ENCODE measurements at places on chromosomes 5 and 9. TPM values are rescaled to one million over a fixed set of nuclear protein-coding genes. Genes with fewer than 3 reads are reported as not detected.

DNA sequence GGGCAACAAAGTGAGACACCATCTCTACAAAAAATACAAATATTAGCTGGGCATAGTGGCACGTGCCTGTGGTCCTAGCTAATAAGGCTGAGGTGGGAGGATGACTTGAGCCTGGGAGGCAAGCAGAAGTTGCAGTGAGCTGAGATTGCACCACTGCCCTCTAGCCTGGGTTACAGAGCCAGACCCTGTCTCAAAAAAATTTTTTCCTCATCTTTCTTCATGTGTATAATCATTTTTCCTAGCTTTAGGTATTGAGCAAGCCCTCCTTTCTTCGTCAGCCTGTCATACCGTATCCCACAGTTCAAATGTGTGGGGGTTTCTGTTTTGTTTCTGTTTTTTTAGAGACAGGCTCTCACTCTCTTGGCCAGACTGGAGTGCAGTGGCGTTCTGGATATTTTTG is 41.3 kb downstream of the EHMT1 start:
- H3K36me3 ChIP-seq, result no peaks in the 10 kb centered on the region
- no peaks in the 10 kb centered on the region for H3K27me3 ChIP-seq
- no peak overlapping the region for H3K27ac ChIP-seq
- no peak overlapping the region for H3K4me3 ChIP-seq
- peaks cover 8% of the 10 kb centered on the region for H3K4me1 ChIP-seq

DNA sequence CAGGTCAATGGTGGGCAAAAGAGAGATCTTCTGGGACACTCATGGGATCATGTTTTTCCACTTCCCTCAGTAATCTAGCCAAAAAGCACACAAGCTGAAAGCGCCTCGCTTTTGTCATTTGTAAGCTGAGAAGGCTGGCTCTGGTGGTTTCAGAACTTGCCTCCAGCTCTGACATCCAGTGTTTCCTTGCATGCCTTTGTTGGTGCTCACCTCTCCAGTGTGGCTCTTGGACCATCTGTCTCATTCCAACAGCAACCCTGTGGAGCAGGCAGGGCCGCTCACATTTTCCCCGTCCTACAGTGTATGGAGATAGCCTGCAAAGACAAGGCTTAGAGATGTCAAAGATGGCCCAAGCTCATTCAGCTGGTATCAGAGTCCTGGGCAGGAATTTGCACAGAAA is 160.8 kb upstream of the KLF4 start:
- no peaks in the 10 kb centered on the region for H3K36me3 ChIP-seq
- H3K4me1 ChIP-seq, result no peaks in the 10 kb centered on the region
- DNase-seq, result no peak
- H3K27me3 ChIP-seq, result no peaks in the 10 kb centered on the region
- H3K4me3 ChIP-seq, result no peak overlapping the region
- no peak overlapping the region for H3K27ac ChIP-seq

DNA sequence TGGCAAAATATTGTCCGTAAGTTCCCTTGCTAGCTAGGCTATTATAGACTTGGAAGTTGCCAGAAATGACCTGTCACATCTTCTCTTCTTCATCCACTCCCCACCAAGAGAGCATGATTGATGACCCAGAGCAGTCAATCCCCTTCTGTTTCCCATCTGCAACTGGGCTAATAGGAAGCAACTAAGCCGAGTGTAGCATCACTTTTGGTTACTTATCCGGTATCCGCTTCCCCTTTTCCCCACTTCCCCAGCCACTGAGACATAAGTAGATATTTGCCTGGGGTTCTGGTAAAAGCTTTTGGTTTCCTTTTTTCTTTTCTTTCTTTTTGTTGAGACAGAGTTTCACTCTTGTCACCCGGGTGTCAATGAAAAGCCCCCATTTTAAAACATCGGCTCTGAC is 29.4 kb upstream of the LIFR start:
- no peak overlapping the region for H3K27ac ChIP-seq
- no peaks in the 10 kb centered on the region for H3K36me3 ChIP-seq
- no peaks in the 10 kb centered on the region for H3K27me3 ChIP-seq
- H3K4me1 ChIP-seq, result no peaks in the 10 kb centered on the region
- H3K4me3 ChIP-seq, result no peak overlapping the region

DNA sequence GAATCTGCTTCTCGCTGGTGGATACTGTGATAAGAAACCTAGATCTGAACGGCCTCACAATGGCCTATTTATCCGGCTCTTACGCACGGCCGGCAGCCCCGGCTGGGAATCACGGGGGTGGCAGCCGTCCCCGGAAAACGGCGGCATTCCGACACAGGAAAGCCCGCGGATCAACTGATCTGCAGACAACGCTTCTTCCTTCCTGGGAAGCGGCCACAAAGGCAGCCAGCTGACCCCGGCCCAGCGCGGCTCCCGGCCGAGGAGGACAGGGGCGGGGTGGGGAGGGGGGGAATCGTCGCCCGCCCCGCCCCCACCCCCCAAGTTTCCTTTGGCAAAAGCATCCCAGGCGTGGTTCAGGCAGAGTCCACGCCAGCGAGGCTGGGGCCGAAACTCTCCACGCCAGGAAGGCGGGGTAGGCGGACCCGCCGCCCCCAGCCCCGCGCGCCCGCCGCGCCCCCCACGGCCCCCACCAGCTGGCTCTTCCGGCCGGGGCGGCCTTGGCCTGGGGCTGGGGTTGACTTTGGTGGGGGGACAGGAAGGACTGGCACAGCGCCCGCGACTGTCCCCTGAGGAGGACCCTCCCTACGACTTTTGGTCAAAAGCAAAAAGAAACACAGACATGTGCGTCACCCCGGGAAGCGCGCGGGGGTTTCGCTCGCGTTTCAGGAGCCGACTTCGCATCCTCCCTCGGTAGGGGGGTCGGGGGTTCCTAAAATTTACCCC is 247.7 kb upstream of the ANKRD55 start:
- no peaks in the 10 kb centered on the region for H3K27me3 ChIP-seq
- peak overlapping the region; percentile 32 for H3K27ac ChIP-seq
- peaks cover 36% of the 10 kb centered on the region for H3K4me1 ChIP-seq

DNA sequence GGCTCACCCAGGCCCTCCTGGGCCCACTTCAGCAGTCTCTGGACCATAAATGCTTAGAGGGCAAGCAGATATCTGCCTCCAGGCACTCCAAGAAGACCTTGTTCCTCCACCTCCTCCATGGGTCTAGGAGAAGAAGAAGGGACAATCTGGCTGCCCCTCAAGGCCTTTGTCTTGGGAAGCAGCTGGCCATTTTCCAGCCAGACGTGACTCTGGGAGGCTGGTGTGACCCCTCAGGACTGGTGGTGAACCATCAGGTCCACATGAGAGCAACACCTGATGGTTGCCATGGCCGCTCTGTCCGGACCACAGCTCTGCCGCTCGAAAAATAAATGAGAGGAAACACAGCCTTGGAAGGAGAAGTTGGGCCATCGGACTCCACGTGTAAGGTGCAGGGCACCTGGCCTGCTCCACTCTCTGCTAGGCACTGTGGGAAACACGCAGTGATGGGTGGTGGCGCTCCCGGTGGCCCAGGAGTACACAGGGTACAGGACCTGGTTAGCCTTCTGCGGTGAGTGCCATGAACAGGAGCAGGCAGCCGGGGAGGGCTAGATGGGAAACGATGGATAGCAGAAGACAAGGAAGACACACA is 3.0 kb upstream of the COL5A1 start:
- H3K4me3 ChIP-seq, result no peak overlapping the region
- H3K27me3 ChIP-seq, result no peaks in the 10 kb centered on the region
- no peak for DNase-seq
- H3K27ac ChIP-seq, result no peak overlapping the region
- H3K36me3 ChIP-seq, result no peaks in the 10 kb centered on the region

DNA sequence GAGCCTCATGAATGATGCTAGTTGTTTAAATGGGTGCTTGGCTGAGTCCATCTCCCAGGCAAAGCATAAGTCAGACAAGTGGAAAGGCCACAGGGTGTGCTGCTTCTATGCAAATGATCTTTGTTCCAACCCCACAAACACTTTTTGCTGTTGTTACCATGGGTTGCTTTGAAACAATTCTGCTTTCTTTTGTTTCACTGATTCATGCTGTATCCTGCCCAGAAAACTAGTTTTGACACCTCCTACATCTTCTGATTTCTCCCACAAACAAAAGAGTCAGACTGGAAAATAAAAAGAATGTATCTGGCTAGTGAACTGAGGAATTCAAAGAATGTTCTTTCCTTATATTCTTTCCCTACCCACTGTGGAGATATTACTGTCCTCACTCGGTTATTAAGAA is 298.6 kb downstream of the DIRAS2 start:
- no peaks in the 10 kb centered on the region for H3K4me1 ChIP-seq
- no peak overlapping the region for H3K4me3 ChIP-seq
- no peaks in the 10 kb centered on the region for H3K27me3 ChIP-seq

SHB gene
- 1.8 TPM for total RNA-seq

Measured in CD8-positive, alpha-beta memory T cell (primary cell).